NCI-H1694 (cell line): ENCODE measurements at places on chromosomes 11 and 22.

GRCh38 chr22:28443526-28443876 is 236.1 kb downstream of the TTC28 start:
- no peak for DNase-seq

- peak; percentile 2 for DNase-seq
These were observed 24.1 kb downstream of the IRAG1 start for GRCh38 chr11:10669258-10670033.

GRCh38 chr22:27144321-27144720 is 486.9 kb downstream of the MIAT start:
- DNase-seq: no peak

GRCh38 chr22:47615051-47615450 is 852.6 kb downstream of the TBC1D22A start:
- DNase-seq: no peak

DNA sequence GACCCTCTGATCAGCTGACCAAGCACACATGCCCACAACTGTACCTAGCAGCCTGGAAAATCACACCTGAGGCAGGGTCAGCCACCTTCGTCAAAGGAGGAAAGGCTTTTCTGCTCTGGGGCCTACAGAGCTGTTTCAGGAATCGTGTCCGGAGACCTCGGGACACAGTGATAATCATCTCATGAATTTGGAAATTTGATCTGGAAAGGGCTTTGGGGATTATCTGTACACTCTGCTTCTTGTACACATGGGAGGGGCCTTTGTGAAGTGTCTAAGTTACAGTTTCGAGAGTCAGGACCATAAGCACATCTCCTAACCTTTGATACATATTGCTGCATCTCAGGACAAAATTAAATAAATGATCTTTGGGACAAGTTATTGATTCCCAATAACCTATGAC is 1421.2 kb upstream of the TENM4 start:
- no peak for DNase-seq

DNA sequence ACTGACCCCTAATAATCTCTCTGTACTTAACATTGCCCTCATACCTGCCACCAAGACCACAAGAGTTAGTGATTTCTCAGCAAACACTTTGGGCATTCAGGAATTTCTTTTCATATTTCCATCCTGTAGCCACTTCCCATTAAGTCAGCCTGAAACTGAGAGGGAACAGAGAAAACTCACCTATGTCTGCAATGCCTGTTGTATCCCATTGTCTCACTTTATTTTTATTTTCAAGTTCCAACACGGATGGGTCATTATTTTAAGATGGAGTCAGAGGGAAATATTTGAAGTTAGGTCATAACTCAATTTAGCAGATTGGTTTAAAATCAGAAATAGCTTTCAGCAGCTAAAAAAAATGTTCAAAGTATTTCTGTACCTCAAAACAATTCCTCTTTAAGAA is 937.8 kb upstream of the CHORDC1 start:
- DNase-seq: no peak

DNA sequence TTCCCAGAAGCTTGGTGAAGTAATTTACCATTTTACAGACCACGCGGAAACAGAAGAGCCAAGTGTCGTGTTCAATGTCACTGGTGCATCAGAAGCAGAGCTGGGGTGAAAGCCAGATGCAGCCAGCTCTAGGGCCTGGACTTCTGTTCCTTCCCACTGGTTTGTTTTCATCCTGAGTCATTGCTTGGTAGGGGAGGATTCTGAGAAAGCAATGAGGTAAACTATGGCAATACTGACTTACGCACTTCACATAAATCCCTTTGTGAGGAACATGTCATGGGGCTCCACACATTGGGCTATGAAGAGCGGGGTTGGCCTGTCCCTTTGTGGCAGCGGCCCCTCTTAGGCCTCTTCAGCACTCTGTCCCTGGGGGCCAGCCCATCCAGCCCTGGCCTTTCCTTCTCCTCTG is 52.4 kb upstream of the RBFOX2 start:
- no peak for DNase-seq

DNA sequence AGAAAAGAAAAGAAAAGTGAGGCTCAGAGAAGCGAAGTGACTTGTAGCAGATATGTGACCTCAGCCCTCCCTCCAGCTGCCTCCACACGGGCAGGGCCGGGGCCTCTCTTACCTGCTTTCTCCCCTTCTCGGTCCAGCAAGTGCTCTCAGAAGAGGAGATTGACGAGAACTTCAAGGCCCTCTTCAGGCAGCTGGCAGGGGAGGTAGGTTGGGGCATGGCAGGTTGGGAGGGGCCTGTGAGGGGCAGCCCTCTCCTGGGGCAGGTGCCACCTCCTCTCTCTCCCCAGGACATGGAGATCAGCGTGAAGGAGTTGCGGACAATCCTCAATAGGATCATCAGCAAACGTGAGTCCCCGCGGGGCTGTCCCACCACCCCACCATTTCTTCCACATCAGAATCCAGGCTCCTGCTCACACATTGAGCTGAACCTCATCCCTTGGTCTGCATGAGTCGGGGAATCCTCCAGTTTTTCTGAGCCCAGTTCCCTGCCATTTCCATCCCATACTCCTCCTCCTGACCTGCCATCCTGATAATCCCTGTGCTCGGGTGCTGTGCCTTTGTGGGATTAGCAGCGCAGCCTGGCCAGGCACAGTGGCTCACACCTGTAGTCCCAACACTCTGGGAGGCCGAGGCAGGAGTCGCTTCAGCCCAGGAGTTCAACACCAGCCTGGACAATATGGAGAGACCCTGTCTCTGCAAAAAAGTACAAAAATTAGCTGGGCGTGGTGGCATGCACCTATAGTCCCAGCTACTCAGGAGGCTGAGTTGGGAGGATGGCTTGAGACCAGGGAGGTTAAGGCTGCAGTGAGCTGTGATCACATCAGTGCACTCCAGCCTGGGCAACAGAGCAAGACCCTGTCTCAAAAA is 26.4 kb downstream of the CAPN1 start:
- no peak for DNase-seq

GRCh38 chr11:96551136-96551535 is 161.3 kb downstream of the JRKL start:
- no peak for DNase-seq

GRCh38 chr11:108218912-108219783 is 3.3 kb downstream of the NPAT start:
- DNase-seq: no peak

DNA sequence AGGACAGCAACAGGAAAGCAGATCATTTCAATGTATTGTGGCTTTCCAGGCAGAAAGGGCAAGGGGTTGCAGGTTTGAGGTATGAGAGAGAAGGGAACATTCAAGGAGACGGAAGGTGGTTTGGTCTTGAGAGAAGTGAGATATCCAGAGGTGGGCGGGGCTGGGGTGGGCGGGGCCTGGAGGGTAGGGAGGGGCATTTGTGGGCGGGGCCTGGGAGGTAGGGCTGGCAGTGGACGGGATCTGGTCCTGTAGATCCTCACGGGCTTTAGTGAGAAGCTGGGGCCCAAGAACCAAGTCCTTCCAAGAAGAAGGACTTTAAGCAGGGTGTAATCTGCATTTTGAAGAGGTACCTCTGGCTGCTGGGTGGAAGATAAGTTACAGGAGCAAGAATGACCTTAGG is 199.2 kb downstream of the MN1 start:
- DNase-seq: no peak

DNA sequence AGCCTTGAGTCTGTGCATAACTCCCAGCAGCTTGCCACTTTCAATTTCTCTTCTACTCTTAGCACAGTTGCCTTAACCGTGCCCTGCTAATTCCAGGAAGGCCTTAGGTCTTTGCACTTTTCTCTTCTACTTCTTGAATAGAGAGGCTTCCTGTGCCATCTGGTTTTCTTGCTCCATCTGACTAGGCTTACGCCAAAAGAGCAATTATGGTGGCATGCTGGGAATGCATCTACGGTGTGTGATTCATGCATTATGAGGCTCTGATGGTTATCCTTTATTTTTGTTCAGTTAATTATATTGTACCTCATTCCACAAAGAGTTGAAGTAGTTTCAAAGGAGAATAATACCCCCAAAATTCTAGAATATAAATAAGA is 29.4 kb downstream of the SIK2 start:
- no peak for DNase-seq

- DNase-seq: no peak
These were observed 12.6 kb downstream of the ZDHHC5 start for GRCh38 chr11:57680552-57680874.
